ENCODE measurements at places on chromosomes 5 and 9.

GRCh38 chr9:69385581-69386033 lies 60.6 kb downstream of the ENTREP1 start:
- no peak for DNase-seq

GRCh38 chr5:57094753-57095683 lies 78.8 kb upstream of the GPBP1 start:
- no peak for DNase-seq

DNA sequence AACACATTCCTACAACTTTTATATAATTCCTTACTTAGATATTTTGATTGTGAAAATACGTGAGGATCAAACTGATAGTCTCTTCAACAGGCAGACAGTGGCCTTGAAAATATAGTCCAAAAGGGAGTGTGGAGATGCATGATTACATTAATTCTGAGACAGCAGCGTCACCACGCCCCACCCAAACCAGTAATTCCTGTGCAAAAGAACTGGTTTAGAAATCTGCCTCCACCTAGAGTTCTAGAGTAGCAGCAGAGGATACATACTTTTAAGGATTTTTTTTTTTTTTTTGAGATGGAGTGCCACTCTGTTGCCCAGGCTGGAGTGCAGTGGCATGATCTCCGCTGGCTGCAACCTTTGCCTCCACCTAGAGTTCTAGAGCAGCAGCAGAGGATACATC lies 1.6 kb upstream of the TUT7 start:
- no peak for DNase-seq

GRCh38 chr5:121707178-121707577 lies 144.5 kb upstream of the FTMT start:
- DNase-seq = no peak

DNA sequence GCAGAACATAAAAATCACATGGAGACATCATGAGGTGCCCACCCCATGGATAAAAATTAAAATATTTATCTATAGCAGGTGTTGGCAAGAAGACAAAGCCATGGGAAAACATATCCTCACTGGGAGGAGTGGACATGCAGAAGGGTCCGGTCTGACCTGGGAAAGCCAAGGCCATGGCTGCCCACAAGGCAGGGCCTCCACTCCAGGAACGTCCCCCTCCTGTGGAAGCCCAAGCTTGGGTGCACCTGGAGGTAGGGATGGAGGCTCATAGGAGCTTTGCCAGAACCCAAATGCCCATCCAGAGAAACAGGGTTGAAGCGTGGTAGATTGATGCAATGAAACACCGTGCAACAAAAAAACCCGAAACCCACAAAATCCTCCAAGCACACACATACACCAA lies 81.4 kb upstream of the COL5A1 start:
- DNase-seq = no peak

- DNase-seq = no peak
Measured at GRCh38 chr5:138677782-138678181, 75.4 kb upstream of the CTNNA1 start.

GRCh38 chr9:128325629-128326028 lies 3.0 kb downstream of the COQ4 start:
- no peak for DNase-seq

DNA sequence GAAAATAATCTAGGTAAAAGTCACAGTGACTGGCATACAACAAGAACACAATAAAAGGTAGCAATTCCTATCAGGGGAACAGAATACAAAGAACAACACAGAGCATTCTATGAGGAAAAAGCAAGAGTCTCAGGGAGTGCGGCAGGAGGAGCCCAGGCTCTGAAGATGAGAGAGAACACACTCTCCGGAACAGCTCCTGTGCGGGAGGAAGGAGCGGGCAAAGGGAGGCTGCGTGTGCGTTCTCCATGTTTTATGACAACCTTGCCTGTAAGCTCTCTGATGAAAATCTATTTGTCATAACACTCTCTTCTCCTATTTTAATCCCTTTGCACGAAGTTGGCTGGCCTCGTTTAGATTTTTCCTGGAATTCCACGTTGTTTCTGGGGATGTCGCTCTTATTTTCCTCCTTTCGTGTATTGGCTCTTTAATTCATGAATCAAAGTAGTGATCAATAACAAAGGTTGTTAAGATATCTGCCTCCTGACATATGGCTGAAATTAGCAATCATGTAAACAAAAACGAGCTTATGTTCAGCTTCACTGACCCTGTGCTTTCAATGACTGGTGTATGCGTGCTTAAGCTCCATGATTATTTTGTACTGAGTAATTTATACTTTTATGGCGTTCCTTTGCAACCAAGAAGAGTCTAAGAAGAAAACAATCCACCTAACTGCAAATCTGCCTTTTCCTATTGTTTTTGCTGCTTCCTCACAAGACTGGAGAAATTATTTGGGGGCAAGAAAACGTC lies 109.5 kb downstream of the MYO10 start:
- no peak for DNase-seq

DNA sequence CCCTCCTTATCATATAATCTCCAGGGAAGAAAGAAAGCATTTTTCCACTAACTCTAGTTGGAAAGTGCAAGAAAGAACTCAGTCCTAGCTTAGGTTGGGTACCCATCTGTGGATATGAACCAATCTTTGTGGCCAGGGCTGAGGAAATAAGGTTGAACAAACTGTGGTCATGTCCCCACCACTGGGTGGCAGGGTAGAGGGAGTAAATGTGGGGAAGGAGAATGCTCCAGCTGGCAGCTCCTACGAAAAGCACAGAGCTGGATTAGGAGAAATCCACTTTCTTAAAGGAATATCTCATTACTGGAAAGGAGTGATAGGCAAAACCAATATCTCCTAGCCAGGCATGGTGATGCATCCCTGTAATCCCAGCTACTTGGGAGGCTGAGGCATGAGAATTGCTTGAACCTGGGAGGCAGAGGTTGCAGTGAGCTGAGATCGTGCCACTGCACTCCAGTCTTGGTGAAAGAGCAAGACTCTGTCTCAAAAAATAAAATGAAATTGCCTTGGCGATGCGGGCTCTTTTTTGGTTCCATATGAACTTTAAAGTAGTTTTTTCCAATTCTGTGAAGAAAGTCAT lies 175.1 kb downstream of the CCDC192 start:
- no peak for DNase-seq

GRCh38 chr5:143741421-143741820 lies 70.5 kb upstream of the HMHB1 start:
- no peak for DNase-seq

GRCh38 chr5:134138416-134139376 lies 24.2 kb downstream of the TCF7 start:
- no peak for DNase-seq

GRCh38 chr5:170368586-170368985 lies 20.6 kb downstream of the KCNMB1 start:
- no peak for DNase-seq

- DNase-seq = no peak
Measured at GRCh38 chr9:133768371-133768858, 30.3 kb upstream of the SARDH start.

DNA sequence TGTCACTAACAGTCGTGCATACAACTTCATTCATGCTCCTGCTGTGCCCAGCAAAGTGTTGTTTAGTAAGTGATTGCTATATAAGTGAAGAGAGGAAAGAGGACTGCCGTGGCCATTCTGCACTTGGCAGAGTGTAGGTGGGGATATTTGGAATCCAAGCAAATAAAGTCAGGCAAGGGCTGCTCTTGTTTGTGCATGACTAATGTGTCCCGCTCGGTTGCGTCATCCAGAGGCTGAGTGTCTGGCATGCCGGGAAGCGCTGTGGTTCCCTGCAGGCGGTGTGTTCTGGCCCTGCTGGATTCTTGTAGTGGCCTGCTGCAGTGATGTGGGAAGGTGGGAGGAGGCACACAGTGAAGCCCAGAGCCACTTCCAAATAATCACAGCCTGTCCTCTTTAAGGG lies 136.9 kb upstream of the ANKH start:
- no peak for DNase-seq

Data from CD8-positive, alpha-beta memory T cell (primary cell).